NCI-H345 (cell line): ENCODE measurements at places on chromosomes 1 and 21.

GRCh38 chr21:41754479-41754891 lies 12.4 kb downstream of the RIPK4 start:
- no peak for DNase-seq

DNA sequence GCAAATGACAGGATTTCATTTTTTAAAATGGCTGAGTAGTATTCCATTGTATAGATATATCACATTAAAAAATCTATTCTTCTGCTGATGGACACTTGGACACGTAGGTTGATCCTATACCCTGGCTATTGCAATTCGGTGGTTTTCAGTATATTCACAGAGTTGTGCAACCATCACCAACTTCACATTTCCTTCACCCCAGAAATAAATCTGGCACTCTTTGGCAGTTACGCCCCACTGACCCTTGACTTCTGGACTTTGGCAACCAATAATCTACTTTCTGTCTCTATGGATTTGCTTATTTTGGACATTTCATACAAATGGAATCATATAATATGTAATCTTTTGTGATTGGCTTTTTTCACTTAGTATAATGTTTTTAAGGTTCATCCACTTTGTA lies 35.9 kb downstream of the MAP3K7CL start:
- DNase-seq = no peak

GRCh38 chr1:46220808-46221207 lies 17.7 kb downstream of the LURAP1 start:
- no peak for DNase-seq

GRCh38 chr1:147808025-147808424 lies 47.6 kb upstream of the GJA5 start:
- no peak for DNase-seq

DNA sequence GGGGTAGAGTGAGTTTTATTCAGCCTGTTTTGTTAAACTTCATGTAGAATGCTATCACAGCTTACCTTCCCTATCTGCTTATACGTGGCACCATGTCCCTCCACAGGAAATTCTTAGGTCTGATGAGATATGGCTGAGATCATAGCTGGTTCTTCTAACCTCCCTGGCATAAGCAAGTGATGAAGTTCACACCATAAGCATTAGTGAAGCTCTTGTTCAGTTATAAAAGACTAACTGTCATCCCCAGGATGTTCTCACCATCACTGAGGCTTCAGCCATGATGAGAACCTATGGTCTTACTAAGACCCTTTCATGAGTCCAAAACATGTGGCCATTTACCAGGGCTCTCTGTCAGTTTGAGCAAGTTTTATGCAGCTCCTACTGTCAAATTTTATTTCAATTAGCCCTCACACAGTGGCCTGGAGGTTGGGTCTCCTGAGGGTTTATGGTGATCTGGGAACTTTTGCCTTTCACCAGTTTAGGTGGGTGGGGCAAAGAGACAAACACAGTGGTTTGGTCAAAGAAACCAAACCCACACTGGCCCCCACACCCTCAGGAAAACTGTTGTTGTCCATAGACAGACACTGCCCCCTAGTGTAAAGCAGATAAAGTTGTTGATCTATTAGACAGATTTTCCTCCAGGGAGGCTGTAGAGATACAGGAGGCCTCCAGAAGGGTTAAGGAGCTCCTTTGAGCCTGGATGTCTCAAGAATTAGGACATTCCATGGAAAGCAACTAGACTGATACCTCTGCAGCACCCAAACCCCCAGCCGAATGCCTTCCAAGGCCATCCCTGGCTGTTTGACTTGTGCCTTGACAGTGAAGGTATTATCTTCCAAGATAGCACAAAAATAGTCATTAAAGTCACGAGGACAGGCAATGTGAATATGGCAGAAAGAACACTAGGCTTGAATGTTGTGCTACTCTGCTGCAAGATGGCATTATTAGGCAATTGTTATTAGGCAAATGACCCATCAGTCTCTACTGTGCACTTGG lies 5.0 kb downstream of the SLC22A15 start:
- peak; percentile 32 for DNase-seq

DNA sequence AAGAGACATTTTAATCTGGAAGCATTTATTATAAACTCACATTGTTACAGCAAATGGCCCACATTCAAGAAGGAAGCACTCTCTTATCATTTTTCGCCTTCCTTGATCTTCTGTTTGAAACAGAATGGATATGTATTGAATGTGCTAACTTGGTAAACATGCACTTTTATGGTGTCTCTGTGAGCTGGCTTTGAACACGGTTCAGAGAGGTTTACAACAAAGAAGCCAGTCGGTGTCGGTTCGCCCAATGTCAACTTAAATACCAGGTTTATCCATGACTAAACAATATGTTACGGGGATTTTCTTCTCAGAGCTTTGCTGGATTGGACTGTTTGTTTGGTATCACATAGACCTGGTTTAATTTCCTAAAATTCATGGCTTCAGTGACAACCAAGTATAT lies 226.4 kb downstream of the TGFB2 start:
- no peak for DNase-seq

DNA sequence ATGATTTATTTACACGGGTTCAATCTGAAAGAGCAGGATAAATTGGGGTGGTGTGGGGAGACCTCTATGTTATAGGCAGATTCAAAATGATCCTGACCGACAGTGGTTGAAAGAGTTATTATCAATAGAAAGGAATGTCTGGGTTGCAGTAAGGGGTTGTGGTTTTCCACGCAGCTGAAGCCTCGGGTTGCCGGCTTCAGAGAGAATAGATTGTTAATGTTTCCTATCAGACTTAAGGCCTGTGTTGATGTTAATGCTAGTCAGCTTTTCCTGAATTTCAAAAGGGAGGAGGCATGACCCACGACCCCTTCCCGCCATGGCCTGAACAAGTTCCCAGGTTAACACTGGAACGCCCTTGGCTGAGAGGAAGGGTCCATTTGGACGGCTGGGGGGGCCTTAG lies 2.2 kb upstream of the UBE2J2 start:
- no peak for DNase-seq

- peak; percentile 73 for DNase-seq
These were observed 17.7 kb downstream of the TINAGL1 start for GRCh38 chr1:31593770-31594632.

DNA sequence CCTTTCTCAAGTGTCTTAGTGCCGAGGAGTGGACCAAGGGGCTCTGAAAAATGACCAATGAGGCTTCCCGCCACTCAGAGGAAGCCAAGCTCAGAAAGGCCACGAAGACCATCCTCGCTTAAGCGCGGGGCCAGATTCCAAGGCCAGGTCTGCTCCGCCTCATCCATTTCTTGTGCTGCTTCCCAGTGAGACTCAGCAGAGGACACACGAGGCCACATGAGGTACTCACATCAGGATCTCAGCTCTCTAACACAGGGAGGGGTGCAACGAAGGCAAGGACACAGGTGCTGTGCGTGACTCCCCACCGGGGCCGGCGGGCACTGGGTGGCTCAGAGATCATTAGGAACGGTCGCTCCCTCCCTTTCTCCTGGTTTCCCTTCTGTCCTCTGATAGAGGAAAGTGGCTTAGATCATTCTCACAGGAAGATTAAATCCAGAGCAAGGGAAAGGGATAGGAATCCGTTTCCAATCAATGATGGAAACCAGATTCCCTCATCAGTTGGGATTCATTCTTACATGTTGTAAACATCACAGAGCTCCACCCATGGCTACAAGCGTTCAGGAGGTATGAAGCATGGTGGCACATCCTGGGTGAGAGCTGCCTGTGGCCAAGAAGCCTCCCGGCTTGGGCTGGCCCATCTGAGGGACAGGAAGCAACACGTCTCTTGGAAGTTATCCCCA lies 46.7 kb downstream of the CAPZB start:
- no peak for DNase-seq

GRCh38 chr1:223540485-223541106 lies 124.9 kb downstream of the CAPN8 start:
- no peak for DNase-seq

- DNase-seq = peak; percentile 37
These were observed 14.7 kb downstream of the KIAA1614 start for GRCh38 chr1:180927348-180927747.

DNA sequence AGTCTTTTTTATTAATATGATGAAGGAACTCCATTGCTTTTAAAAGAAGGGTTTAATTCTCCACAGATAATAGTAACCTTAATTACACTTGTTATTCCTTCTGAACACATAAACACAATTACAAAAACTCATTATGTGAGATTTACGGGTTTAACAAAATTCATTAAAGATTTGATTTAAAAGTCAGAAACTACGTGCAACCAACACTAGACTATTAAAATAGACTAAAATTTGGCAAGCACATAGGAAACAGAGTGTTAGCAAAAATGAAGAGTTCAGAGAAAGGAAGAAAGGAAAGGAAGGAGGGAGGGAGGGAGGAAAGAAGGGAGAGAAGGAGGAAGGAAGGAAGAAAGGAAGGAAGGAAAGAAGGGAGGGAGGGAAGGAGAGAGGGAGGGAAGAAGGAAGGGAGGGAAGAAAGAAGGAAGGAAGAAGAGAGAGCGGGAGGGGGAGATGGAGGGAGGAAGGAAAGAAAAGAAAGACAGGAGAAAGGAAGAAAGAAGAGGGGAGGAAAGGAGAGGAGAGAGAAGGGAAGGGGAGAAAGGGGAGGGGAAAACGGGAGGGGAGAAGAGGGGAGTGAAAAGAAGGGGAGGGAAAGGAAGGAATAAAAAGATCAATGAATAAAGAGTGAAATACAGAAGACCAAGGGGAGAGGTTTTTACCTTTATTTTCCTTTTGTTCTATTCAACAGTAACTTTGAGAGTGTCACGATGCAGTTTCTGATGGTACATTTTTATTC lies 123.4 kb upstream of the LYPLAL1 start:
- no peak for DNase-seq

GRCh38 chr1:196896355-196896754 lies 8.5 kb downstream of the CFHR4 start:
- no peak for DNase-seq

- DNase-seq = no peak
These were observed 436.8 kb downstream of the KIF26B start for GRCh38 chr1:245591346-245592188.

- DNase-seq = no peak
These were observed 16.2 kb downstream of the IFI44 start for GRCh38 chr1:78665809-78666208.

- DNase-seq = no peak
These were observed 3.9 kb upstream of the ZBED6 start for GRCh38 chr1:203791498-203791897.

- DNase-seq = no peak
These were observed 9.1 kb downstream of the COL8A2 start for GRCh38 chr1:36115931-36116330.

GRCh38 chr1:92038695-92039346 lies 9.0 kb downstream of the EPHX4 start:
- no peak for DNase-seq

GRCh38 chr1:46278807-46279206 lies 24.6 kb downstream of the LRRC41 start:
- DNase-seq = no peak

- no peak for DNase-seq
These were observed 33.7 kb downstream of the ATF6 start for GRCh38 chr1:161799792-161800191.

DNA sequence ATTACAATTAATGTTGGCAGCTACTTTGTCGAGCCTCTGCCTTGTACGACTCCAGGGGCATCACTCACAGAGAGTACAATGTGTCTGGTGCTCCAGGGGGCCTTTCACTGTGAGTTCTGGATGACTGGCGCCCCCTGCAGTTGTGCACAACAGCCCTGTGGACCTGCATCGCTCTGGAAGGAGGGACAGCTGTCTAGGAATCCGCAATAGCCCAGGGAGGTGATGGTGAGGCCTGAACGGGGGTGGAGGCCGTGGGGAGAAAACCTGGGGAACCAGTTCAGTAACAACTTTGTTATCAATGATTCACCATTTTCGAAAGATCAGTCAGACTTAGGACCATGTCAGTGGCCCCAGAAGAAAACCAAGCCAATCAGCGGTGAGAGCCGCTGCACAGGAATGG lies 189.1 kb downstream of the KAZN start:
- DNase-seq = peak; percentile 0

DNA sequence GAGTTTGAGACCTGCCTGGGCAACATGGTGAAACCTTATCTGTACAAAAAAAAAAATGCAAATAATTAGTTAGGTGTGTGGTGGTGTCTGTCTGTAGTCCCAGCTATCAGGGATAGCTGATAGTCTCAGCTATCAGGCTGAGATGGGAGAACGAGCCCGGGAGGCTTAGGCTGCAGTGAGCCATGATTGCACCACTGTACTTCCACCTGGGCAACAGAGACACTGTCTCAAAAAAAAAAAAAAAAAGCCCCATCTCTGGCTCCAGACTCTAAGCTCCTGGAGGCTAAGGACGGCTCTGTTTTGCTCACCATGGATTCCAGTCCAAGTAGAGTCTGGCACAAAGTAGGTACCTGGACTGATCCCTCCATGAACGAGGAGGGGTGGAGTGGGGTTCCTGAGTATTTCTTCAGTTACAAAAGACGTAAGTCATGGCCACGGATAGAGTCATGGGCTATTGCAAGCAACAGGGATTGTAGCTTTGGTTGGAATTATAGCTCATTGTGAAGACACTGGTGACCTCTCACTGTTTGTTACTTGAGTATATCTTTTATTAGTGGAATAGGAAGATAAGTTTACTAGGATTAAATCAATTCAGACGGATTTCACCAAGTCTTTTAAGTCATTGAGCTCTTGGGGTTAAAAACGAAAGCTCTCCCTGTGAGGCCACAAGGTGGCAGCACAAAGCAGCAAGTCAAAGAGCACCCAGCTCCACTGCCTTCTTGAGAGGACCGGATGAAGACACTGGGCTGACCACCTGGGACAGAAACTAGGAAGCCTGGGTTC lies 35.6 kb upstream of the TMEM61 start:
- peak; percentile 67 for DNase-seq

DNA sequence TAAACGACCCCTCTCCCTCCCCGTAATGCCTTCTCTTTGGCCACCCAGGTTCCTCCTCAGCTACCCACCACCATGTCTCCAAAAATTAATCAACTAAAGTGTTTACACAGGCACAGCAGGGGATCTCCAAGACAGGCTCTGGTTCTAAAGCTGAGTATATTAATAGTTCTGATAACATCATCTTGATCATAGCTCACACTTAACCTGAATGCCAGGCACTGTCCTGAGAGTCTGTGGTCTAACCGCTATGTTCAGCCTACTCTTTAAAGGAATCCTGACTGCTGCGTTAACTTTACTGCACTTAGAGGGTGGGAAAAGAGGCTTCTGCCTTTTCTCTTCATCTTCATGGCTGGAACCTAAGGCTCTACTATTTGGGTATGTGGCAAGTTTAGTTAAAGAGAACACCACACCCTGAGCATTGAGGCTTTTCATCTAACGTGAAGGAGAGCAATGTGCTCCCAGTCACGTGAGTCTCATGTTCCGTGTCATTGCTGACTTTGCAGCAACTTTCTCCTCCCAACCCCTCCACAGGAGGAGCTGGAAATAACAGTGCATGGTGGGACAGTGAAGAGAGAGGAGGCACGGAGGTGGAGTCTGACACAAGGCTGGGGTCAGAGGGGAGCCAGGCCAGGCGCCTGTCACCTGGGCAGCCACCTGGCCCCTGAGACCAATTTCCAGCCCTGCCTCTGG lies 86.4 kb downstream of the FAM78B start:
- no peak for DNase-seq
